Hepatic stellate cell (primary cell): ENCODE measurements at places on chromosomes 1 and 21.

DNA sequence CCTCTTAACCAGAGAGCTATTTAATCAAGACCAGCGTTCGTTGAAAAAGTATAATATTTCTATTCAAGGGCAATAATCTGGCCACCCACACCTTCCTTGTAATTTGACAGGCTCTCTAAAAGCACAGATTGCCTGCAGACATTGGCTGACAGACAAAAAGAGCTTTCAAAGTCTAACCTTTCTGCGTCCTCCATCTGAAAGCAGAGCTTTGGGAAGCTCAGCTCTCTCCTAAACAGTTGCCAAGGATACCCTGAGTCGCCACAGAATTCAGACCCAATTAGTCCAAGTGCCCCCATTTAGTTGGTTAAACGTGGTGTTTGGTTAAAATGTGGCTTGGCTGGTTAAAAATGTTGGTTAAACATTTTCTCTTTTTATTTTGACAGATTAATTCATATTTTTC is 33.7 kb upstream of the PLA2G2C start:
- DNase-seq: no peak

- DNase-seq: no peak
These were observed 218.7 kb upstream of the FGGY start for GRCh38 chr1:59078070-59078800.

- DNase-seq: no peak
These were observed 27.2 kb downstream of the VPS45 start for GRCh38 chr1:150094734-150095265.

DNA sequence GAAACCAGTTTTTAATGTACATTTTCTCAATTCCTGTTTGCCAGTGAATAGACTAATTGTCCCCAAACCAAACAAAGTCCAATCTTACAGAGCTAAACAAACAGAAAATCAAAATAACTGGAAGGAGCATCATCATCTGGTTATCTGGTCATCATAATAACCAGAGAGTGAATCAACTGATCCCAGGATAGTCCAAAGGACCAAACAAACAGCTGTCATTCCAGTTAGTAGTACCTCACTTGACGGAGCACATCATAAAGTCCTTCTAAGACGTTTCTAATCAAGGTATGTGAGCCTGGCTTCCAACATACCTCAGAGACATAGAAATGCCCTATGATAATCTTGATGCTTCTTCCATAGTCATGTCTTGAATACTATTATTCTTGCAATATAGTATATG is 240.5 kb downstream of the LTN1 start:
- no peak for DNase-seq

GRCh38 chr1:36479505-36480051 is 3.1 kb downstream of the CSF3R start:
- DNase-seq: no peak

GRCh38 chr1:61682891-61683290 is 42.0 kb downstream of the TM2D1 start:
- DNase-seq: no peak

DNA sequence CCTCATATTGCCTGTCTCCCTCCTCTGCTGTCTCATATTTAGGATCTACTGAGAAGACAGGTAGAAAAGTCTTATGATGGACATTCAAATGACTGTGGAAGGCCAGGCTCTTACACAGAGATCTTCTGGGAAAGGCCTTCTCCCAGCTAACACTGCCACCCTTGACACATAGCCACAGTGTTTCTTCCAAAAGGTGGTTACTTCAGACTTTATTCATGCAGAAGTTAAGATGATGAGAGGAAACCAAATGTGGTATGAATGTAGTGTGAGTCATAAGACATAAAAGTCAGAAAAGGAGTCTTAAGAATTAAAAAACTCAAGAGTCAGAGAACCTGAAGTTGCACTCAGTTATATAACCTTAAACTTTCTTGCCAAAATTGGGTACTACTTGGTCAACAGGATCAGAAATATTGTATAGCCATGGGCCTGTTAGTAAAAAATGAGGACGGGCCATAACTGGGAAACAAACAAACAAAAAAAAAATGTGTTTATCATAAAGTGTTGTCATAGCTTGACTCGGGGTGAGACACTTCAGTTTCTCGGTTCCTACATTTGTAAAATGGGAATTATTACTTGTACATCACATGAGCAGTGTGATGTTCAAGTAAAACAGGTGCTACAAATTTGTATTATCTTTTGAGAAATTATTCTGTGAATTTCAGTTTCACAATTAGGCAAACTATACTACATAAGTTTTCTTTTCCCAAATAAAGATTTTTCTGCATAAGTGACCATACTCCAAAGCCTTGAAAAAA is 1.2 kb upstream of the DENND1B start:
- DNase-seq: peak; percentile 27

GRCh38 chr1:103190766-103191165 is 82.4 kb upstream of the COL11A1 start:
- no peak for DNase-seq

DNA sequence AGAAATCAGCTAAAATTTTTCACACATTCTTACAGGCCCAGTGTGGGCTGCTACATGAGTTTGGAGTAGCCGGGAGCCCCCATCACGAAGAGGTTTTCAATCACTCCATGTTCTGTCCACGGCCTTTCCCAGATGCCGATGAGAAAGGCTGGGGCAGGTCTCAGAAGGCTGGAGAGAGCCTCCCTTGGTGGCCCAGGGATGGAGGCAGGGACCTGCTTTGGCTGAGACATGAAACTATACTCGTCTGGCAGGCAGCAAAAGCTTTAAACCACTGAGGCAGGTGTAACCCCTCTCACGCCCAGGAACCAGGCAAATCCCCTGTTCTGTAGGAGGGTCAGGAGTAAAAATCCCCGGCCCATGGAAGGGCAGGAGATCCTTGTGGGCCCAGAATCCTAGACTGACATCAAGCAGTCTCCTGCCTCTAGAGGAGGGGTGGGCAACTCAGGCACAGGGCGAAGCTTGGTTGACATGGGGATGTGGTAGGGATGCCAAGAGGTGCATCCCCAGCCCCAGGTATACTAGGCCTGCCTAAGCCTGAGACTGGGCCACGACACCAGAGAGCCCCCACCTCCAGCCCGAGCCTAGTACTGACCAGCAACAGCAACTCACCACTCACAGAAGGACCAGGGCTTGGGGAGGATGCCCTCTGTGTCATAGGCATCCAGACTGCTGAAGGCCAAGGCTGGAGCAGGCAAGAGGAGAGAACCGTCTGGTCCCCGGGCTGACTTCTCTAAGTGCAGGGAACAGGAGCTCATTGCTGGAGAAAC is 9.1 kb downstream of the MMEL1 start:
- DNase-seq: no peak

- DNase-seq: peak; percentile 82
These were observed 7.0 kb downstream of the LRRC71 start for GRCh38 chr1:156927215-156928042.

GRCh38 chr1:184186167-184186566 is 134.6 kb downstream of the TSEN15 start:
- no peak for DNase-seq

GRCh38 chr1:212670301-212670700 is 29.3 kb downstream of the BATF3 start:
- DNase-seq: no peak

GRCh38 chr21:41112740-41113692 is 54.9 kb upstream of the BACE2 start:
- no peak for DNase-seq

DNA sequence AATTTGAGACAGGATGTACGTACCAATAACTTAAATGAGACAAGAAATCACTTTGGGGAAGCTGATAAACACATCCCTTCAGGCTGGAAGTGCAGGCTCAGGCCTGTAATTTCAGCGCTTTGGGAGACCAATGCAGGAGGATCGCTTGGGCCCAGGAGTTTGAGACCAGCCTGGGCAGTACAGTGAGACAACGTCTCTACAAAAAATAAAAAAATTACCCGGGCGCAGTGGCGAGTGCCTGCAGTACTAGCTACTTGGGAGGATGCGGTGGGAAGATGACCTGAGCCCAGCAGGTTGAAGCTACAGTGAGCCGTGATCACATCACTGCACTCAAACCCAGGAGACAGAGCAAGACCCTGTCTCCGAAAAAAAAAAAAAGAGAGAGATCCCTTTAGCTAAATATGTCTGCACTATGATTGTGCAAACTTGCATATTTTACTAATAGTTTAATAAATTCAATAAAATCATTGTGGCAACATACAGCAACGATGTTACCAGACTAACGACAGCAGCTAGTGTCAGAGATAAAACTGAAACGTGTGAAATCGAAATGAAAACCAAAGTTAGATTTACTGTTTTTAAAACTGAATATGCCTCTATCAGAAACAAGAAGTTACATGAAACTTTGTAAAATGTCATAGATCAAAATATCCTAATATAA is 54.7 kb downstream of the CD2 start:
- DNase-seq: no peak

GRCh38 chr1:241730031-241730430 is 78.0 kb downstream of the WDR64 start:
- DNase-seq: no peak

GRCh38 chr1:37478451-37478881 is 4.1 kb downstream of the ZC3H12A start:
- no peak for DNase-seq

DNA sequence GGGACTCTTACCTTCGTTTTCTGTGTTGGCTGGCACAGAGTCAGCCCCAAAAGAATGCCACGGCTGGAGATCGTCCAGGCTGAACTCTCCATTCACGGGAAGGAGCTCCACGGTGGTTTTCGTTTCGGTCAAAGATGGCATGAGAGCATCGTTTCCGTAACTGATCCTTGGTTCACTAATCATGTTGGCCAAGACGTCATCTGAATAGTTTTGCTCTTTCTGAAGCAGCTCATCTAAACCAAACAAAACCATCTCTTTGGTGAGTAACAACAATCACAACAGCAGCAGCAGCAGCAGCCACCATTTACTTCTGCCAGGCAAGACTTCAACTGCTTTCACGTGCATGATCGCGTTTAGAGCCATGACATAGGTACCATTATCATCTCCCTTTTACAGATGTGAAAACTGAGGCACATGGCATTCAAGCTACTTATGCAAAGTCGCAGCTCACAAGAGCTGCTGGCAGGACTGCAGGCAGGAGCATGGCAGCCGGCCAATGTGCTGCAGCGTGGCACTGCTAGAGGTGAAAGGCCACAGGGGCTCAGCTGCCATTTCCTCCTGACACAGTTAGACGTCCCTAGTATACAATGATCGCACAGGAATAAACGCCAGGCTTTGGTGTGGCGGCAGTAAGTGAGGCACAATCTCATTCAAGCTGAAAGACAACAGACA is 177.1 kb downstream of the GABPA start:
- DNase-seq: no peak

GRCh38 chr1:93150729-93151128 is 29.5 kb downstream of the TMED5 start:
- DNase-seq: no peak

DNA sequence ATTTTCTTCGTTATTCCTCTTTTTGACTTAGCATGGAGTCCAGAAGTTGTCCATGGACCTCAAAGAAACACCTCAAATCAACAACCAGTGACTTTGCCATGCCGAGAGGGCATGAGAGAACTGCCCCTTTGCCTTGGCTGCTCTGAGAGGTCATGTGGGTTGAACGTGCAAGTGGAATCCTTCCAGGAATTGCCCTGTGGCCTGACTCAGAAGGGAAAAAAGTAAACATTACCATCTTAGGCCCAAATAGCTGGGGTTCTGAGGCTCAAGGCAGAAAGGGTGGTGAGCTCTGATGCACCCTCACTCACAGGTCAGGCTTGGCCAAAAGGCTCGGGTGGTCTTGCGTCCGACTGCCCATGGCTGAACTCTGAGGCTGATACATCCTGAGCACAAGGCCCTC is 15.1 kb downstream of the STUM start:
- no peak for DNase-seq

DNA sequence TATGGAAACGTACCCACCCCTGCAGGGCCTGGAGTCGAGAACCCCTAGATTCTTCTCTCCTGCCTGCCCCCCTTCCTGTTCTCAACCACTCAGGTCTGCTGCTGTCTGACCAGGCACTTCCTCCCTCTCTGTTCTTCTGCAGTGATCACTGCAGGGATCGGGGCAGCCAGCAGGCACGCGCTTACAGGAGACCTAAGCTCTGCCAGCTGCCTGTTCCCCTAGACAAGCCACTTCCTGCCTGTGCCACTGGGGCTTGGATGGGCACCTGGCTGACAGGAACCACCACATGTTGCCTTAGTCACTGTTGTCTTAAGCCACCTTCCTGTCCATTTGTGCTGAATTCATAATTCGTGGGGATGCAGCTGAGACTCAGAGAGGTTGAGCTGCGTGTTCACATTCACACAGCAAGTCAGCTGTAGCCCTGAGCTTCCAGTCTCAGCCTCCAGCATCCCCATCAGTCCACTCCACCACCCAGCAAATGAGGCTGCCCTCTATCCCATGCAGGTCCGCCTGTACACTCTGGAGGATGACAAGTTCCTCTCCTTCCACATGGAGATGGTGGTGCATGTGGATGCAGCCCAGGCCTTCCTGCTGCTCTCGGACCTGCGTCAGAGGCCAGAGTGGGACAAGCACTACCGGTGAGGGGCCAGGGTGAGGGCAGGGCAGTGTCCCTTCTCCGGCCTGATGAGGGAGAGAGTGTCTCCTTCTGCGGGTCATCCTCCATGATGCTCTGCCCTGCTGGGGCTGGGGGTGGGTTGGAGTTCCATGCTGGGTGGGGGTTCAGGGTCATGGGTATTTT is 18.6 kb downstream of the FAM151A start:
- DNase-seq: no peak

DNA sequence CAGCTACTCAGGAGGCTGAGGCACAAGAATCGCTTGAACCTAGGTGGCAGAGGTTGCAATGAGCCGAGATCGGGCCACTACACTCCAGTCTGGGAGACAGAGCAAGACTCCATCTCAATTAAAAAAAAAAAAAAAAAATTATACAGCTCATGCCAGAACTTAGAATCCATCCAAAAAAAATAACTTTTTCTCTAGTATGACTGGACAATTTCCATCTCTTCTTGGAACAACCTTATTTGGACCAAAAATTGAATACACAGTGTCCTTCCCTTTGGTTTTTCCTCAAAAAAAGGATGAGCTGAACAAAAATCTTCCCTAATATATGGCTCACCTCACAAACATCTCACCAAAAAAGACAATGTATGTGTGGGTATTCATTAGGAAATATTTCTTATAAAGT is 73.7 kb downstream of the TOR3A start:
- no peak for DNase-seq

- peak; percentile 78 for DNase-seq
These were observed 228.9 kb upstream of the TMEM51 start for GRCh38 chr1:14924455-14925331.

DNA sequence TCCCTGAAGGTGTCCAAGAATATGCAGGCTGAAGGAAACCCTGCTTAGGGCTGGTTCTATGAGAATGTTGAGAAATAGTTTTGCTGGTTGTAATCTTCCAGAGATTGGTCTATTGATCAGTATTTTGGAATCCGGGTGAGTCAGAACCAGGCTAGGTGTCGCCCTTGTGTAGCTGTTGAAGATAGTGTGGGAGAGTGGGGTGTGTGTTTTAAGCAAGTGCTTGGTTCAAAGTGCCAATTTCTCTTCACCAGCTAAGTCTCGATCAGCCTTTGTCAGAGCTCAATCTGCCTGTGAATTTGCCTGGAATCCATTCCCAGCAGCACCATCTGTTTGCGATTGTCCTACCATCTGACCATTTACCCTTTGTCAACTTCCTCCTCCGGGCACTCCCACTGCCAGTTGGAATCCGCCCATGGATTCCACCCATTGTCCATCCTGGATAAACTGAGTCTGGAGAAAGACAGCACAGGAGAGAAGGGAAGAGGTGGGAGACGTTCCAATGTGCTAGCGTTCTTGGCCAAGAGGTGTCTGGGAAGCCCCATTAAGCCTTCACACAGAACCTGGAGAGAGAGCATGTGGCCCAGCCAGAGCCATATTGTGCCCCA is 59.4 kb upstream of the CYP2J2 start:
- no peak for DNase-seq
